ENCODE measurements at places on chromosomes 2 and 18. TPM values are rescaled to one million over a fixed set of nuclear protein-coding genes. Genes with fewer than 3 reads are reported as not detected.
A peak's percentile ranks its signal among the peaks of the same experiment; 100 is the strongest.

DNA sequence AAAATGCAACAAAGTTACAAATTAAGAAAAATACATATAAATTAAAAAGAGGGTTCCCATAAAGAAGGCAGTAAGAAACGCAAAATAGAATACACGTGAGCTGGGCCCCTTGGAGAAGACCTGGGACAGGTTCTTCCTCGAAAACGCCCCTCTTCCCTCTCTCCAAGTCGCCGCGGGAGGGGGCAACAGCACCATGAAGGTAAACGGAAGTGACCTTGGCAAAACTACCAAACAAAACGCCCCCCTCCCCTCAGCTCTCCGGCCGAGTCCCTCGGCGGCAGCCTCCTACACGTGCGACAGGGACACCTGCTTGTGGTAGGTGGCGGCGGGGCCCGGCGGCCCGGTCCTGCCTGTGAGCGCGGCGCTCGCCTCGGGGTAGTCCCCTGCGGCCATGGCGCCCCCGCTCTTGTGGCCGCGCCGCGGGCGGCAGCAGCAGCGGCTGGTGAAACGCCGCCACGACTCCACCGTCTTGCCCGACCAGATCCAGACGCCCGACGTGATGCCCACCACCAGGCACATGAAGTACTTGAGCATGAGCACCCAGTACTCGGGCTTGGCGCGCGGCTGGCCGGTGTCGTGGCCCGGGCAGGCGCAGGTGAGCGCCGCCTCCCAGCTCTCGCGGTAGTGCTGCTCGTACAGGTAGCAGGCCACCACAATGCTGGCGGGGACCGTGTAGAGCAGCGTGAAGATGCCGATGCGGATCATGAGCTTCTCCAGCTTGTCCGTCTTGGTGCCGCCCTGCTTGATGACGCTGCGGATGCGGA lies 2.8 kb downstream of the FZD5 start:
- H3K4me3 ChIP-seq = peak overlapping the region; percentile 86
- peak; percentile 39 for DNase-seq
- H3K36me3 ChIP-seq = peaks cover 3% of the 10 kb centered on the region
- peaks cover 46% of the 10 kb centered on the region for H3K27me3 ChIP-seq
- H3K27ac ChIP-seq = no peak overlapping the region
- H3K4me1 ChIP-seq = peaks cover 13% of the 10 kb centered on the region

GRCh38 chr18:55501579-55501978 lies 86.4 kb downstream of the TCF4 start:
- no peaks in the 10 kb centered on the region for H3K36me3 ChIP-seq
- H3K27ac ChIP-seq = no peak overlapping the region
- no peak overlapping the region for H3K4me3 ChIP-seq
- no peaks in the 10 kb centered on the region for H3K4me1 ChIP-seq
- H3K27me3 ChIP-seq = peaks cover 5% of the 10 kb centered on the region

GRCh38 chr18:5909125-5909524 lies 13.8 kb upstream of the TMEM200C start:
- H3K36me3 ChIP-seq = no peaks in the 10 kb centered on the region
- H3K27ac ChIP-seq = no peak overlapping the region
- H3K4me1 ChIP-seq = no peaks in the 10 kb centered on the region

- H3K27ac ChIP-seq = no peak overlapping the region
- no peak for DNase-seq
- H3K36me3 ChIP-seq = peaks cover 1% of the 10 kb centered on the region
- H3K4me1 ChIP-seq = no peaks in the 10 kb centered on the region
Measured at GRCh38 chr2:74728842-74729241, 74.8 kb downstream of the SEMA4F start.

DNA sequence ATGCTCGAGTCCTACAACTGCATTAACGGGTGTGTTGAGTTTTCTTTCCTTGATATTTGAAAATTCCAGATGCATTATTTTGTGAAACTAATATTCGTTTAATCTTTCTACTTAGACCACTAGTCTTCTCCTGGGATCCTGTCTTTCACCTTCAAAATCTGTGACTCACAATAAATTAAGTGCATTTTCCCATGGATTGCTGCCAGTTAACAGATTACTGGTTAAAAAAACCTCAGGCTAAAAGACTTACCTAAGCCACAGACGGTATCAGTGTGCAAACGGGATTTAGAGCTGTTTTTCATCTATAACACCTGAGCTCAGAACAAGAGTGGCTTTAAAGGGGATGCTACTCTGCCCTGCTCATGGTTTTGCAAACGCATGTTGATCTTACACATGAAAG lies 10.2 kb downstream of the FECH start:
- peaks cover 16% of the 10 kb centered on the region for H3K4me1 ChIP-seq
- DNase-seq = no peak
- H3K27ac ChIP-seq = no peak overlapping the region
- peaks cover 24% of the 10 kb centered on the region for H3K36me3 ChIP-seq
- H3K27me3 ChIP-seq = no peaks in the 10 kb centered on the region

DNA sequence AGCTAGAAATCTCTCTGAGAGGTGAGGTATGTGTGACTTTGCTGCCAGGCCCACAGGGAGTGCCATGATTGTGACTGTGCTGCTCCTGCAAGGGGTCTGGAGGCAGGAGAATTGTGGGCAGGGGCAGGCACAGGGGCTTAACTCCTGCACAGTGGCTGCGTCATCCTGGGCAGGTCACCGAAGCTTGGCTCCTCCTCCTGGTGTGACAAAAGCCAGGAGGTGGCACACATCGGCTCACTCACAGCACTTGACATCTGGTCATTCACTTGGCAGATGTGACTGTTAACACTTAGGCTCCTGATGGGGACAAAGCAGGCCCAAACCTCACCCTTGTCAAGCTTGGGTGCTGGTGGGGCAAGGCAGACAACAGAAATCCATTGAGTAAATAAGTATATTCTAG lies 36.4 kb upstream of the GLI2 start:
- no peak overlapping the region for H3K27ac ChIP-seq
- no peak overlapping the region for H3K4me3 ChIP-seq
- no peak for DNase-seq
- no peaks in the 10 kb centered on the region for H3K36me3 ChIP-seq
- H3K27me3 ChIP-seq = peaks cover 27% of the 10 kb centered on the region

GRCh38 chr2:189337656-189338055 lies 103.6 kb upstream of the WDR75 start:
- peaks cover 2% of the 10 kb centered on the region for H3K4me1 ChIP-seq
- DNase-seq = no peak
- no peak overlapping the region for H3K27ac ChIP-seq
- H3K27me3 ChIP-seq = no peaks in the 10 kb centered on the region
- H3K36me3 ChIP-seq = peaks cover 18% of the 10 kb centered on the region

DNA sequence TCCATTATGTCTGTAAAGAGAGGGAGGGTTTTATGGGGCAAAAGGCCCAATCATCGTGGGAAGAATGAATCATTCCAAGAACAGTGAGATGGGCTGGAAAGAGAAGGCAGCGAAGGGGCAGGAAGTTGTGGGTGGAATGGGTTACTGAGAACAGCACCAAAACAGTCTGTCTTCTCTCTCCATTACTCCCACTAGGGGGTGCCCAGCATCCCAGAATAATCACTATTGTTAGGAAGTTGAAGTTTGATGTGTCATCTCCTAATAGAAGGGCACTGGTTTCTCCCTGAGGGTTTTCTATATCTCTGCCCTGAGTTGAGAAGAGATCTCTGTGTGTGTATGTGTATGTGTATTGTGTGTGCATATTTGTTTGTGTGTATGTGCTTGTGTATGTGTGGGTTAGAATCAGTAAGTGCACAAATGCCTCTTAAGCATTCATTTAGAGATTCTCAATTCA lies 76.6 kb upstream of the MAP4K3 start:
- no peak for DNase-seq
- H3K4me3 ChIP-seq = no peak overlapping the region
- no peaks in the 10 kb centered on the region for H3K36me3 ChIP-seq

The CFC1 gene
- total RNA-seq = not detected

The CRACDL gene
- 0.61 TPM for total RNA-seq

The TSPYL6 gene
- total RNA-seq = not detected

The KATNAL2 gene
- total RNA-seq = 0.58 TPM
